ENCODE measurements at places on chromosomes 12 and 14.

GRCh38 chr14:52802597-52802996 is 11.2 kb upstream of the GNPNAT1 start:
- DNase-seq: no peak

- DNase-seq: no peak
These were observed 39.3 kb downstream of the SRRM4 start for GRCh38 chr12:119020406-119021360.

DNA sequence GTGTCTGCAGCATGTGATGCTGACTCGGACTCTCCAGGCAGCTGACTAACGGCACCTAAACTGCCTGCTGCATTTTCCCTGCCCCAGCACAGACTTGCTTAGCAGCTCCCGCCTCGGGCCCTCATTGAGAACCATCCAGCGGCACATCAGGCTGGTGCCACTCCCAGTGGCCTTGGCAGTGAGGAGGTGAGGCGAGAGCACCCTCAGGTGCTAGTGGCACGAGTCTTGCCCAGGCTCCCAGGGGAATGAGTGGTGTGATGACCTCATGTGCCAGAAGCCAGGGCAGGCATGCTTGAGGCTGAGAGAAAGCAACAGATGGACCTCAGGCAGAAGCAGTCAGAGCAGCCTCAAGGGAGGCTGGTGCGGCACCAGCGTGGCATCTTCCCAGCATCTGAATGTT is 60.2 kb downstream of the PRKCH start:
- no peak for DNase-seq

GRCh38 chr14:85573406-85573805 is 43.5 kb downstream of the FLRT2 start:
- no peak for DNase-seq

GRCh38 chr12:106442575-106442974 is 85.0 kb downstream of the POLR3B start:
- no peak for DNase-seq

GRCh38 chr12:114769634-114770033 is 85.7 kb upstream of the TBX3 start:
- DNase-seq: no peak

- DNase-seq: no peak
These were observed 23.7 kb downstream of the BCL2L14 start for GRCh38 chr12:12094481-12094880.

DNA sequence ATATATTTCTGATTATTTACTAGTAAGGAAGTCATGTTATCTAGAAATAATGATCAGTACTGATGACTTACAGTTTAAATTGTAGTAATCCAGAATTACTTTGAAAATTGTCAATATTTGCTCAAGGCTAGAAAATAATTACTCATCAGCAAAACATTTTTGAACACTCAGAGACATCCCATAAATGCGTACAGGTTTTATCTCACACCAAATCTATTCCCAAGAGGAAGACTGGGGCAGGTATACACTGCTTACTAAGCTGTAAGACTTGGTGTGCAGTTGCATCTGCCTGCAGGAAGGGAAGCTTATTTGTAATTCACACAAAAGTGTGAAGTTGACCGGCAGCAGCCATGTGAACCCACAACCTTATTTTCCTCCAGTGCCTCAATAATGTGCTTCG is 146.4 kb downstream of the CCER1 start:
- DNase-seq: no peak

DNA sequence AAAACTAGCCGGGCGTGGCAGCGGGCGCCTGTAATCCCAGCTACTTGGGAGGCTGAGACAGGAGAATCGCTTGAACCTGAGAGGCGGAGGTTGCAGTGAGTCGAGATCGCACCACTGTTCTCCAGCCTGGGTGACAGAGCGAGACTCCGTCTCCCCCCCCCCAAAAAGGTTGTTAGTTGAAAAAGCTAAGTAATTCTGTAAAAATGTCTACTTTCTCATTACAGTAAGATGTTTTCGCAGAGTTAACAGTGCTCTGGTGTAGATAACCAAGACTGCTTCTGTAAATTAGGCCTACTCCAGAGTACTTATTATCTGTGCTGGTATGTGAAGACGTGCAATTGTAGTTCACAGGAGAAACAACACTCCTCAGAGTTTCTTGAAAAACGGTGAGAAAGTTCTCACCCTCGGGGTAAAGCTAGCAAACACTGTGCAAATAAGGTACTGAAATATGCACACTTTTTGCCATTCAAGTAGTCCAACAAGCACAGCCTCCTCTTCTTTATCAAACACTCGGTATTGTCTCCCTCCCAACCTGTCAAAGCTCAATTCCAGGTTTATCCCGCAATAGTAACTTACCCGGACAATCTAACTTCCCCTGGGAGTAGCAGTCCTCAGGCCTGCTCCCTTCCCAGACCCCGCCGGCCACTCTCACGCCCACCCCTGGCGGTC is 974 bp downstream of the BTBD7 start:
- DNase-seq: no peak

- peak; percentile 23 for DNase-seq
These were observed 666 bp downstream of the FMNL3 start for GRCh38 chr12:49706351-49707127.

- DNase-seq: no peak
These were observed 1.3 kb downstream of the CLEC9A start for GRCh38 chr12:10031771-10032175.

DNA sequence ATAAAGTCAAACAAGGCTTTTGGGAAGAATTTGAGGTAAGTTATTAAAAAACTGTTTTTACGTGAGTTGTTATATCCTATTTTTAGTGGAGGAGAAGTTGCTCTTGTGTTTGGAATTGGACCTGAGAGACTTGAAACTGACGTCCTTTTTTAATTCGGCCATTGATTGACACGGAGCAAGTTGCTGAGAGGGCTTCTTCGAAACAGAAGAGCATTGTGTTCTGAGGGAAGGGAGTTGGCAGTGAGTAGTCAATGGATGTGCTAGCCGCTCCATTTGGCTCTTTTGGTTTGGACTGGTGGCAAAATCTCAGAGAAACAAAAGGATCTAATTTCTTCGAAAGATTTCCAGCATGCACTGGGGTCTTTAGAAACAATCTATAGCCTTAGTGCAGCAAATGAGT is 37.3 kb downstream of the PTPN11 start:
- peak; percentile 1 for DNase-seq

DNA sequence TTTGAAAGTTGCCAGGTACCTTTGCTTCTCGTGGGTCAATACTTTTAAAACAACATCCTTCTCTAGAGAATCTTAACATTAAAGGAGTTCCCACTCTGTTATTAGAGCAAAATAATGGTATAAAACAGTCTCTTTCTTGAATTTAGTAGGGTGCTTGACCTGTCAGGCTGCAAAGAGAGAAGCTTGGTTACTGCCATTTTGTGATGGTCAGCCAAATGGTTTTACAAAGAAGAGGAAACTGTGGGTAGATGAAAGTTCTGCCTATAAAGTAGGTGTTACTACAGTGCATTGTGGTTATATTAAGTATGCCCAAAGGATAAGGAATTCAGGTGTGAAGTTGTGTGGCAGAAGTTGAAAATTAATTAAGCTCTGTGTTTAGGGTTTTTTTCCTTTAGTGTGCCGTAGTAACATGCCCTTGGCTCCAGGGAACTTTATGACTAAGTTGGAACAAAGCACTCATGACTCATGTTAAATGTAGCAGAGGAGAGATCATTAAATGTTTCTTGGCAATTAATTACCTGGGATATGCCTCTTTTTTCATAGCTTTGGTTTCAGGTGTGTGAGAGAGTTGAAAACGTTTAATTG is 354.0 kb upstream of the KITLG start:
- no peak for DNase-seq

DNA sequence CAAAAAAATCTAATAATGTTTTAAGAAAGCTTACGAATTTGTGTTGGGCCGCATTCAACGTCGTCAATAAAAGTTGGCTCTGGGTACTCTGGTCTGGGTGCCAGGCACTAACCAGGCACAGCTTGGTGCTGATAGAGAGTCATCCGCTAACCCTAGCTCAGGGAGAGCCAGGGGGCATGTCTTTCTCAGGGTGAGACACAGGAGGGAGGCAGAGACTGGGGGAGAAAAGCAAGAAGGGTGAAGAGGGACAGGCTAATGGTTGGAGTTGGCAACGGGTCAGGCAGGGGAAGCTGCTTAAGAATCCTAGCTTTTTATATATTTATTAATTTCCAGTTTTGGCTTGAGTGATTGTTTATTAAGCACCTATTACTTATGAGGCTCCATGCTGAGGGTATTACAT is 105.0 kb downstream of the CMKLR1 start:
- no peak for DNase-seq

DNA sequence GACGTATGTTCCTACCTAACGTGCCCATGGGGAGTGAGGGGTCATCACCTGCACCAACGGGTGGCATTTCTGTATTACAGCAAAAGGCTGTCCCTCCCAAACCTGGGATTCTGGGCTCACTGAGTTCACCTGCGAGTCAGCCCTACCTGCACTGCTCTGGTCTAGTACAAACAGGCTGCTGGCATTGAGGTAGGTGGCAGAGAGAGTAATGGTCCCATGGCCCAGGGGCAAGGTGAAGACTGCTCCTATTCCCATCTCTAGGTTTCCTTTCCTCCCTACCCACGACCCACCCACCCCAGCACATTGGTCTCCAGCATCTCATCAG is 421 bp downstream of the SUOX start:
- no peak for DNase-seq

GRCh38 chr12:40054555-40055227 is 51.2 kb downstream of the SLC2A13 start:
- no peak for DNase-seq

- DNase-seq: no peak
These were observed 47.1 kb downstream of the FBRSL1 start for GRCh38 chr12:132537049-132537448.

GRCh38 chr12:66217342-66217917 is 28.4 kb downstream of the IRAK3 start:
- no peak for DNase-seq

- no peak for DNase-seq
These were observed 210.4 kb upstream of the KRR1 start for GRCh38 chr12:75721796-75722195.

DNA sequence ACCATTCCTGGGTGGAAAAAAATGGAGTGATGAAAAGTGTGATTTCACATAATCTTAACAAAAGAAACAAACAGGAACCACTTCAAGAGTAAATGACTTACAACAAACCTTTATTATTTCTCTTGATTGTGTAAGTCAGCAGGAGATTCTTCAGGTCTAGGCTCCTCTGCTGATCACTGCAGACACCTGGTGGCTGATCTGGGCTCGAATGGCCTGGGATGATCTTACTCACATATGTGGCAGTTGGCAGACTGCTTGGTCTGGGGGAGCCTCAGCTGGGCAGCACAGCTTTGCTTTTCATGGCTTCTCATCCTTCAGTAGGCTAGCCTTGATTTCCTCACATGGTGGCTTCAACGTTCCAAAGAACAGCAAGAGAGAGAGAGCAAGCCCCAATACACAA is 215.4 kb upstream of the PRICKLE1 start:
- no peak for DNase-seq

DNA sequence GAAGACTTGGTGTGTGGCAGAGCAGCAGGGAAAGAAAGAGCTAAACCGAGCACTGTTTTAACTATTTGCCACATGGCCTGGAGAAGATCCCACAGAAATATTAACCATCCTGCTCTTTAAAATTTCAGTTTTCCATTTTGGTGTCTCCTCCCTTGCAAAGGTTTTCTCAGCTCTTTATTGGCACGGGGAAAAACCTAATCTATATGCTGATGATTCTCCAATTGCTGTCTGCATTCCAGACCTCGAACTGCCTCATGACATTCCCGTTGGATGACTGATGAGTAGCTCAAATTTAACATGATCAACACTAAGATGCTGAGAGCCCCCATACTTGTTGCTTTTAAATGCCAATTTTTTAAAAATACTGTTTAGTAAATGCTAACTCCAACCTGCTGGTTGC is 115.0 kb downstream of the EMP1 start:
- DNase-seq: no peak

GRCh38 chr12:52081263-52081733 is 1.8 kb downstream of the SMIM41 start:
- no peak for DNase-seq

GRCh38 chr12:7637615-7638014 is 28.1 kb downstream of the APOBEC1 start:
- no peak for DNase-seq

- DNase-seq: no peak
These were observed 61.7 kb upstream of the SLC6A15 start for GRCh38 chr12:84974155-84974815.

All from C1 segment of cervical spinal cord (tissue), 14 donors.